ENCODE measurements at places on chromosomes 1 and 21. TPM values are rescaled to one million over a fixed set of nuclear protein-coding genes. Genes with fewer than 3 reads are reported as not detected.

KCNE2 gene
- total RNA-seq: not detected

- DNase-seq: no peak
- no peak overlapping the region for H3K4me3 ChIP-seq
- no peak overlapping the region for H3K27ac ChIP-seq
- H3K36me3 ChIP-seq: peaks cover 10% of the 10 kb centered on the region
- H3K27me3 ChIP-seq: no peaks in the 10 kb centered on the region
These were observed 39.6 kb upstream of the KDM4A start for GRCh38 chr1:43610339-43610738.

DNA sequence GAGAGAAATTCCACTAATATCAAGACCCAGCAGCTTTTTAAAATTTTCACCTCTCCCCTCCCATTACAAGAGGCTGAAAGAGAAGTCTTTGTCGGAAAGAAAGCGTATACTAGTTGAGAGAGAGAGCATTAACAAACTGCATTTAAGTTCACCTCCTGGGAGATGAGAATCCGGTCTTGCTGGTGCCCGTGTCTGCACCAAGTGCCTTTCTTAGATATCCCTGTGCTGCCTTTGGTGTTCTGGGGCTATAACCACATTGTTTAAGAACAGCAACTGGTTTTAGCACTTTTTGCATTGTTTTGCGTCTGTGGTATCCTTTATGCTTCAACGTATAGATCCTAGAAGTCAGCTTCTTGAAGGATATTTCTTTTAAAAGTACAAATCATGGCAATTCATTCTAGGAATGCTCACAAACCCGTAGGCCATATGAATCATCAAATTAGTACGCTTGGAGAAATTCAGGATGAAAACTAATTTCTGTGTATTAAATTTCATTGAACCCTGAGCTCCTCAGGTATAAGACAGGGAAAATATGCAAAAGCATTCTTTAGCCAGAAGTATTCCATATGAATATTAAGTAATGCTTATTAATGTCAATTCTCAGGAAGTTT, 3.4 kb upstream of the RPE65 start:
- DNase-seq: no peak
- peaks cover 8% of the 10 kb centered on the region for H3K27me3 ChIP-seq
- peaks cover 12% of the 10 kb centered on the region for H3K4me1 ChIP-seq
- no peaks in the 10 kb centered on the region for H3K36me3 ChIP-seq
- H3K27ac ChIP-seq: no peak overlapping the region
- no peak overlapping the region for H3K4me3 ChIP-seq

AVPR1B gene
- total RNA-seq: not detected

AMY2A gene
- total RNA-seq: not detected
